NCI-H446 treated with DMSO at 0.1 percent for 48 hours (cell line): ENCODE measurements at places on chromosomes 7 and 10.

- no peak for DNase-seq
Observed at GRCh38 chr10:103476046-103476768, 2.8 kb downstream of the CALHM3 start.

- DNase-seq, result no peak
Observed at GRCh38 chr7:94056796-94057207, 52.6 kb upstream of the BET1 start.

GRCh38 chr7:146366938-146367337 is 250.3 kb downstream of the CNTNAP2 start:
- peak; percentile 36 for DNase-seq

DNA sequence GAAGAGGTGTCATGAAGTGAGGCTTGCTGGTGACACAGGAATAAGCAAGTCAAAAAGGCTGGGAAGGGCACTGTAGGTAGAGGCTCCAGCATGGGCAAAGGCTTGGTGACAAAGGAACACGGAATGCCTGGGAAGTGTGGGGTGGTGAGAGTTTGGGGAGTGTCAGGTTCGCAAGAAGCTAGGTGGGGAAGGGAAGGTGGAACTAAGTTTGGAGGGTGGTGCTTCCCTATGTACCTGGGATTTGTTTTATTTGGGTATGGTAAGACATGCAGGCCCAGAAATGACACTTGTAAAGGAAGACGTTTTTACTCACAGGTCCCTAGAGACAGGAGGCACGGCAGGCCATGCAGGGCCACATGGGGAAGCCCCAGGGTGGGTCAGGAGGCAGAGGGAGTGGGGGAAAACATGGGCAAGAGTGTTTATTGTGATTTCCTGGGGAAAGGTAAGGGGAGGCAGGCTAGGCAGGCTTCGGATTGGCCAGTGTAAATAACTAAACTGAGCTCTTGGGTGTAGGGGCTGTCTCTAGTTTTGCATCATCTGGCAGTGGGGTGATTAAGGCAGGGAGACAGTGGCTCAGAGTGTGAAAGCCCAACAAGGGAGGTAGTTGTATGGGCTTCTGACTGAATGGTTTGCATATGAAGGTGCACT is 52.1 kb downstream of the SH2D4B start:
- no peak for DNase-seq

- DNase-seq, result peak; percentile 61
Observed at GRCh38 chr7:30469303-30469702, 9.3 kb downstream of the NOD1 start.

- DNase-seq, result no peak
Observed at GRCh38 chr10:49691588-49691987, 12.1 kb downstream of the C10orf53 start.

GRCh38 chr10:31102421-31102820 is 70.8 kb upstream of the ZNF438 start:
- no peak for DNase-seq

- no peak for DNase-seq
Observed at GRCh38 chr10:17154116-17154515, 24.5 kb upstream of the CUBN start.

DNA sequence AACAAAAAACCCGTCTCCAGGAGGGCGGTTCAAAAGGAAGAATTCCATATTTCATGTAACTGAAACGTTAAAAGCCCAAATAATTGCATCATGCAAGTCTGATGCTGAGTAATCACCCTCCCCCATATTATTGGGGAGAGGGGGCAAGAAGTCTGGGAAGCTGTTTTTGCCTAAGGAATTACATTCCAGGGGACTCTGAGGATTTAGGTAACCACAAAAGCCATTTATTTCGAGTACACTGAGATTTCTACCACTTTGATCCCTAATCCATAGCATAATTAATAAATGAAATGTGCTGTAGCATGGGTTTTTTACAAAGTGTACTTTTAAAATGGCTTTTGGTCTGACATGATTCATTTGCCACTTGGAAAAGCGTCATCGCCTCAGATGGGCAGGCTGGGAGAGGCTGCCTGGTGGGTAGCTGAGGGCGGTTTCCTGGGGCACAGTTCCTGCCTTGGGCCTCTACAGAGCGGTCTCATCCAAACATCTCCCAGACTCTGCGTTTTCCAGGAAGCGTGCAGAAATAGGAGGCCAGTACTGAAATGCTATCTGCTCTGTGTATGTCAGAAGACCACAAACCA is 106.5 kb downstream of the TCF7L2 start:
- no peak for DNase-seq

DNA sequence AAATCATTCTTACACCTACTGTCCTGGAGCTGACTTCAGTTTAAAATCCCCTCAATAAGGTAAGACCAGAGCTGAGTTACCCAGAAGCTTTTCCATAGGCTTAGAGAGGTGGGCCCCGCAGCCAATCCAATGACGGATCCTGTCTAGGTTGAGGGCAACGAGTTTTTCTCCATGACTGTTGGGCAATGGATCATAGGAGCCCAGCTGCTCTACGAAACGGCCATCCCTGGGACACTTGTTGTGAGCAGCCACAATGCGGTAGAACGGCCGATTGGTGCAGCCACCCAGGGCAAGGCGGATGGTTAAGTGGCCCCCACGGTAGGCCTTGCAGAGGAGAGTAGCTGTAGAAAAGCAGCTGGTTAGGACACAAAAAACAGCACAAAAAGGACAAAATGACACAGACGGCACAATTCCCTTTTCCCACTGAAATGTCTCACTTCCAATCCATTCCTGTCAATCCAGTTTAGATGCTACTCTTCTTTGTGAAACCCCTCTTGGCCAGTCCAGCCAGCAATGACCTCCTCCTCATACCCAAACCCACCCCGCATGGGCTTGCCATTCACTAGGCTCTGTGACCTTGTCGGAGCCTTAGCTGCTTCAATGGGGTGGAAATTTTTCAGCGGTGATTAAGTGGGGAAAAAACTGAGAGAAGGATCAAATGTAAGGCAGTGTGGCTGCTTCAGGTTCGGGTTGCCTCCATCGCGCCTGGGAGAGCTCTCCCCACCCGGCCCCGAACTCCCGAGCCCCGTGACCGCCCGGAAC is 580 bp downstream of the MRPS16 start:
- DNase-seq, result no peak

DNA sequence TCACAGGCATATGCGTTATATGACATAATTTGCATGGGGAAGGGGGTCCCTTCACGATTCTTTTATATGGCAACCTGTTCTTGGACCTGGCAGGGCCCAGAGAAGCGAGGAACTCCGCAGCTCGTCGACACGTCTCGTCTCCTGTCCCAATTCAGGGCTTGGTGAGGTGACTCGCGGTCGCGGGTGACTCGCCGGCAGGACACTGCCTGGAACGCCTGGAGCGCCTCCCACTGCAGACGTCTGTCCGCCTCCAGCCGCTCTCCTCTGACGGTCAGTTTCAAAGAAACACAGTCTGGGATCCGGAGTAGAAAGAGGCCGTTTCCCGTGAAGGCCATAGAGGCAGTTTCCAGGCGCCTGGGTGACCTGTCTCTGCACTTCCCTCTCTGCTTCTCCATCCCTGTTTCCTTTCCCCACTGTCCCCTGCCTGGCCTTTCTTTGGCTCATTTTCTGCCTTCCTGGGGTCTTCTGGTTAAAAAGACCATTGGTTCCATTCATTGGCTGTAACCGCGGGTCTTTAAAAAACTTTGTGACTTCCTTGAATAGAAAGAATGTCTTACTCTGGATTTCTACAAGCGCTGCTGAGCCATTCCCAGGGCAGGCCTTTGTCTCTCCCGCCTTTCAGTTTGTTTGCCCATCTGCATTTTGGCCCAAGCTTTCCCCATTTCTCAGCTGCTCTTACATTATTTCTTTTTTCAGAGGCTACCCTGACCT is 1.2 kb downstream of the UPP1 start:
- DNase-seq, result no peak

GRCh38 chr10:75450075-75450445 is 18.6 kb downstream of the LRMDA start:
- no peak for DNase-seq
